ENCODE measurements at places on chromosomes 5 and 9.

- no peak for DNase-seq
Observed at GRCh38 chr5:378301-378891, 56.9 kb downstream of the AHRR start.

DNA sequence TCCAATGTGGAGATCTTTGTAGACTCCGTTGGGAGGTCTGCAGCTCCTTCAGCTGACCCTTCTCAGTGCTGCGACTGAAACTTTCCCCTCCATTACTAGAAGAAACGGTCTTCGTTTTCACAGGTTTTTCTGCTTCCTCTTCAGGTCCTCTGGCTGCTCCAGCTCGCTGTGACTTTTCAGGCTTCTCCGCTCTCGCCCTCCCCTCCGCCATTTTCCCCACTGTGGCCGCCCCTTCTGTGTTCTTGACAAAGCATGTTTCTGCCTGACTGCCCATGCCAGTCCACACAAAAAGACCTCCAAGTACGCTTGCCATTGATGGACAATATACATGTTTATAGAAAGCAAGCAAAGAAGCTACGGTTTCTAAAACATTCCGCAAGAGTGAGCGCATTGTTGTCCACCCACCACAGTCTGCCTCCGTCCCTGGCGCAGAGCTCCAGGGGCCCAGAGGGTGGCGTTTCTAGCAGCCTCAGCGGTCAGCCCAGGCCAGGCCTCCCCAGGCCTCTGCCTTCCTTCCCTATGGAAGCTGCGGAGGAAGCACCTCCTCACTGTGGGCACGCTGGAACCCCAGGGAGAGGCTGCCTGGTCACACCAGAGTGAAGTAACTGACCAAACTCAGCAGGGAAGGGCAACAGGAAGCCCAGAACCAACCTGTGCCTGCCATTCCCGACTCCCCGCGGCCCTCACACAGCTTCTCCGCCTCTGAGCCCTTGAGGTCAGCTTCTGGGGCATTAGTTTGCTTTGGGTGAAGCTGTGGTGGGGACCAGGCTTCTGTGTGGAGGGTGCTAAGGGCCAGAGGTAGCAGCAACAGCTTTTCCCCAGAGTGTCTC, 19.9 kb upstream of the S1PR3 start:
- DNase-seq: no peak

GRCh38 chr9:107717529-107718314, 228.2 kb upstream of the KLF4 start:
- DNase-seq: no peak

DNA sequence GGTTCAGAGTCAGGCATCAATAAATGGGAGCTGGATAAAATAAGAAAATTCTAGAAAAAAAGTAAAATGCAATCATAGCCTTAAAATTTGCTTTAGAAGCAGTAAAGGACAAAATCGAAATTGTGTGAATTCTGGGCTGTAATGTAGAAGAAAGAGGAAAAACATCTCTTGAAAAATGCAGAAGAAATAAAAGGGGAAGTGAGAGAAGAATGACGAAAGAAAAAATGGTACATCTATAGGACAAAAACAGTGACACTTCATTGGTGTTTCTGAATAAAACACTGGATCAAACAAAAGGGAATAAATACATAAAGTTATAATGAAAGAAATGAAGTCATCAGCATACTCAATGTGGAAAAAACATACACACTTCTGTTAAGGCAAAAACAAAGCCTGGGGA, 642.3 kb downstream of the ACTL7B start:
- DNase-seq: no peak
